Left ventricle myocardium superior (tissue), 1 donor: ENCODE measurements at places on chromosomes 6 and 20.
A peak's percentile ranks its signal among the peaks of the same experiment; 100 is the strongest.

GRCh38 chr20:38445381-38445796, 10.3 kb upstream of the SNHG17 start:
- DNase-seq, result no peak

GRCh38 chr6:133502441-133503335, 261.5 kb downstream of the EYA4 start:
- peak; percentile 36 for DNase-seq

DNA sequence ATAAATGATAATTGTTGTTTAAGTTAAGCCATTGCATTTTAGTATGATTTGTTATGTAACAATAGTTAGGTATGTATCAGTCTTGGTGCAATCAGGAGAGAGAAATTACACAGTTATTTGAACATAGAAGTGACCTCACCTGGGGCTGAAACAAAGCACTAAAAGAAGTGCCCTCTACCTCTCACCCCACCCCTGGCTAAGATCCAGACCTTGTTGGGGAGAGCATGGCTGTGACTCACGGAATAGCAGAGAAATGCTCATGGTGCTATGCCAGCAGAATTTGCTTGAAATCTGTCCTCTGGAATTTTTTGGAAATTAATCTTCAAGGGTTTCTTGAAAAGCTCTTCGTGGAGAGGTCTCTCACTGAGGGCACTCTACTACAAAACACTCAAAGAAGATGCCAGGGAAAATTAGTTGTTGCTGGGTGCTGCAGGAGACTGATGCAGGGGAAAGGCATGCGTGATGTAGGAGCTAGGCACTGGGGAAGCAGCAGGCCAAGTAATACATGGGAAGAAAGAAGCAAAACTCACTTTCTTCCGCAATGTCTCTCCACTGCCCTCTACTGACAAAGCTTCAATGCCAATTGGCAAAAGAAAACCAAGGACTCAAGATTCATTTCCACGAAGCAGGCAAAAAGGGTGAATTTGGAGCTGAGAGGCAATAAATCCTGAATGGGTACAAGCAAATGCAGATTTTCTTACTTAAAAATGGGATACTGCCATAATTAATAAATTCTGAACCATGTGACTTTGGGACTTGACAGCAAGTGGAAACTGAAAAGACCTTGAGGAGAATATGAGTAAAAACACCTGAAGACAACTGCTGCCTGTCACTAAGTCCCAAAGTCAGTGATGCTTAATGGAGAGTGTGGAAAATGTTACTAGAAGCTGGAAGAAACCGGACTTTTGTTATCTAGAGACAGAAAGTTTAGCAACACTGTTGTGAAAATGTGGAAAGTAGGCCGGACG, 136.3 kb upstream of the ZNF184 start:
- no peak for DNase-seq

GRCh38 chr6:117502580-117502979, 20.1 kb downstream of the DCBLD1 start:
- no peak for DNase-seq

DNA sequence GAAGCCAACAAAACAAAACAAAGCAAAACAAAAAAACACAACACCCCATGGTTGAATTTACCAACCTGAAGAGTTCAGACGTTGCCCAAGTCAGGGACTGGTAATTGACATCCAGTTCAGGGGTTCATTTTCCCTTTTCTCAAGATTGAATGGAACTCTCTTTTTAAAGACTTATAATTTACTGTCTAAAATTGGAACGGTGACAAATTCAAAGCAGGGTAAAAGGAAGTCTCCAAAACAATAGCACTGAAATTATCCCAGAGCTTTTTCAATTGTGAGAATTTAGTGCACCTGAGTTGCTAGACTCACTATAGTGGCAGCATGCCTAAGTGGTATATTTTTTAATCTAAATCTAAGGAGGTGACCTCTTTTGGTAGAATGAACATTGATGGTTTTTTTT, 90.9 kb upstream of the PREP start:
- no peak for DNase-seq

- DNase-seq, result no peak
Measured at GRCh38 chr6:15575357-15576033, 87.3 kb downstream of the DTNBP1 start.

DNA sequence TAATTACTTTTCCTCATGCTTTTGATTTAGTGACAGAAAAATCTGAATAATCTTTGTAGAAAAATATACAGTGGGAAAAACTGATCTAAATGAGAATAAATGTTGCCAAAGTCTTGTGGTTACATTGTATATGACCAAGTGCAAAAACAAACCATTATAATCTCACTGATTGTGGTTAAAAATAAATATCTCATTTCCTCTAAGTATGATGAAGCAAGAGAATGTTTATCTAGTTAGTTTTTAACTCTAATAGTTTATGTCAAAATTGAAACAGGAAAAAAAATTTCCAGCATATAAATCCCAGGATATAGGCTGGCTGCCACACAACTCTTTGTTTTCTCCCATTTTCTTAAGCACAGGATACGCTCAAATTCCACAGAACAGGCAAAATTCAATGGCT, 392.7 kb upstream of the ID4 start:
- no peak for DNase-seq

DNA sequence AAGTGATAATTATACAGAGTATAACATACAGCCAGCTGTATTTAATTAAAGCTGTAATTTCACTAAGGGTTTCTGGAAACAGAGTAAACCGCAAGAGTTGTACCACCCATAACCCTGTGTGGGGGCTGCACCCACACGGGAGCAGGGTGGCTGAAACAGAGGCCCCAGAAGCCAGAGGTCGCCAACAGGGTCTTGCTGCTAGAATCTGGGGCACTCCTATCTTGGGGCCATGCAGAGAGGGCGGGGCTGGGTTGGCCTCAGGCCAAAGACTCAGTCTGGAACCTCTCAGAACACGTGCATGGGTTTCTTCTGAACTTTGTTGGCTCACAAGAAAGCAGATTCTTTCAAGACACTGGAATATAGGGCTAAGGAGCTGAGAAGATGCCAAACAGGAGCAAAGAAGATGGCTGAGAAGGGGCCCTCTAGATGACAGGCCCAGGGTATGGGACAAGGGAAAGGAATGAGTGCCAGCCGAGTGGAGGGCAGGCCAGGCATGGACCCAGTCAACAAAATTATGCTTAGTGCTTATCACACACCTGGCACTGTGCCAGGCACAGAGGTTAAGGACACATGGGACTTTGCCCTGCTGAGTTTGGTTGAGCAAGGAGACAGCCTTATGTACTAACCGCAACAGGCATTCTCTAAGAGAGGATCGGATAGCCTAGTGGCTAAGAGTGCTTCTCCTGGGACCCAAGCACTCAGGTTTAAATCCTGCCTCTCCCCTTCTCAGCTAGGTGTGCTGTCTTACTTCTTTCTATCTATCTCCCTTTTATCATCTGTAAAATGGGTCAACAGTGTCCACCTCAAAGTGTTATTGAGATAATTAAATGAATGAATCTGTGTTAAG, 96.6 kb upstream of the FOXP4 start:
- peak; percentile 61 for DNase-seq

GRCh38 chr6:163383912-163384311, 30.6 kb upstream of the QKI start:
- no peak for DNase-seq
